ENCODE measurements at places on chromosomes 2 and 18. TPM values are rescaled to one million over a fixed set of nuclear protein-coding genes. Genes with fewer than 3 reads are reported as not detected.

The VWC2L gene
- not detected for total RNA-seq

The TCF7L1 gene
- 0.35 TPM for total RNA-seq

The TAF4B gene
- total RNA-seq: 0.29 TPM

The HJURP gene
- 23.1 TPM for total RNA-seq

The TTN gene
- under 0.01 TPM for total RNA-seq

The NCKAP5 gene
- under 0.01 TPM for total RNA-seq

The KCTD1 gene
- 15.0 TPM for total RNA-seq

The RFTN2 gene
- total RNA-seq: 1.9 TPM

The ACVR1C gene
- total RNA-seq: not detected

The TWIST2 gene
- total RNA-seq: 78.7 TPM

The KCNF1 gene
- total RNA-seq: not detected

The MYO5B gene
- not detected for total RNA-seq

The CDK15 gene
- total RNA-seq: 2.9 TPM

The FEV gene
- not detected for total RNA-seq

The LYPD1 gene
- not detected for total RNA-seq

The GRB14 gene
- not detected for total RNA-seq

The TUBA3E gene
- not detected for total RNA-seq

The PPP3R1 gene
- total RNA-seq: 23.9 TPM

The GATA6 gene
- total RNA-seq: 14.9 TPM

The CYP27C1 gene
- total RNA-seq: not detected

The CCDC142 gene
- total RNA-seq: 11.7 TPM

The ATP6V1B1 gene
- total RNA-seq: under 0.01 TPM

The SPHKAP gene
- not detected for total RNA-seq

The POTEC gene
- total RNA-seq: not detected

The ASB18 gene
- not detected for total RNA-seq

The SOCS6 gene
- total RNA-seq: 21.6 TPM

The HOXD3 gene
- 1.7 TPM for total RNA-seq

The NEURL3 gene
- total RNA-seq: not detected

The DSC1 gene
- not detected for total RNA-seq

The PDE6D gene
- 27.7 TPM for total RNA-seq

The OSR1 gene
- total RNA-seq: 2.3 TPM

The GPR35 gene
- not detected for total RNA-seq

The ALMS1 gene
- total RNA-seq: 8.9 TPM

The ITPRIPL1 gene
- total RNA-seq: 1.4 TPM

The GALNT13 gene
- 0.18 TPM for total RNA-seq

The LDAH gene
- 13.5 TPM for total RNA-seq

The COPS8 gene
- 190 TPM for total RNA-seq

The IL36G gene
- total RNA-seq: not detected

The DPYSL5 gene
- total RNA-seq: not detected

The MLPH gene
- 40.9 TPM for total RNA-seq

The CNGA3 gene
- not detected for total RNA-seq

The IL36RN gene
- total RNA-seq: not detected

The RPE gene
- 104 TPM for total RNA-seq

The SMCHD1 gene
- total RNA-seq: 26.2 TPM

The NOL4 gene
- not detected for total RNA-seq

The CIB4 gene
- not detected for total RNA-seq

The DNAH7 gene
- 0.86 TPM for total RNA-seq

The UGT1A4 gene
- not detected for total RNA-seq

The IL1RL1 gene
- 2.5 TPM for total RNA-seq

The IL1R2 gene
- total RNA-seq: 0.53 TPM

The UGT1A6 gene
- total RNA-seq: not detected

The AKAIN1 gene
- not detected for total RNA-seq

The RNF144A gene
- total RNA-seq: 8.5 TPM

The TUBA4B gene
- not detected for total RNA-seq
